ENCODE measurements at places on chromosomes 16 and 17.
A peak's percentile ranks its signal among the peaks of the same experiment; 100 is the strongest.

DNA sequence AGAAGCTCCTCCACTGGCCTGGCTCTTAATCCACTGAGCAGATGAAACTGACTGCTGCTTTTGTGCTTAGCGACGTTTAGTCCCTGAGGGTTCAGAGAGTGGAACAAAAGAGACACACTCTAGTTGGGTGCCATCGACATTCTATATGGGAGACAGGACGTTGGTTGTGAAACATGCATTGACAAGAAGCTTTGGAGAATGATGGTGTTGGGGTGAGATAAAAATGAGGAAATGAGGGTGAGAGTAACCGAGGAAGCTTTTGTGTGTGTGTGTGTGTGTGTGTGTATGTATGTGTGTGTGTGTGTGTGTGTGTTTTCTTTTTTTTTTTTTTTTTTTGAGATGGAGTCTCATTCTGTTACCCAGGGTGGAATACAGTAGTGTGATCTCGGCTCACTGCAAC, 89.5 kb downstream of the ABCC1 start:
- no peak for DNase-seq

DNA sequence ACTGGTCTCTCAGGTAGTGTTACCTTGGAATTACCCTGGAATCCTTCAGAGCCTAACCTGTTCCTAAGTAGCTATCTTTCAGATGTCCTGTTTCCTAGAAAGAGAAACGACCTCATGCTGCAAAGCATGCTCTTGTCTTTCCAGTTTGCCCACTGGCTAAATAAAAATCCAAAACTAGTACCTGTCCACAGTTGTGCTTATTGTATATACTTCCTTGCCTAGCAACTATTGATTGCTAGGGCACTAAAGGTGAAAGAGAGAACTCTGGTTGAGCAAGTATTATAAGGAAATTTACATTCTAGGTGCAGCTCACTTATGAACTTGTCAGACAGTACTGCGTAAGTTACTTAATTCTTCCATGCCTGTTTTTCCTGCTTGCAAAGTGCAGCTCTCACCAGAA, 38.5 kb downstream of the LIG3 start:
- no peak for DNase-seq

DNA sequence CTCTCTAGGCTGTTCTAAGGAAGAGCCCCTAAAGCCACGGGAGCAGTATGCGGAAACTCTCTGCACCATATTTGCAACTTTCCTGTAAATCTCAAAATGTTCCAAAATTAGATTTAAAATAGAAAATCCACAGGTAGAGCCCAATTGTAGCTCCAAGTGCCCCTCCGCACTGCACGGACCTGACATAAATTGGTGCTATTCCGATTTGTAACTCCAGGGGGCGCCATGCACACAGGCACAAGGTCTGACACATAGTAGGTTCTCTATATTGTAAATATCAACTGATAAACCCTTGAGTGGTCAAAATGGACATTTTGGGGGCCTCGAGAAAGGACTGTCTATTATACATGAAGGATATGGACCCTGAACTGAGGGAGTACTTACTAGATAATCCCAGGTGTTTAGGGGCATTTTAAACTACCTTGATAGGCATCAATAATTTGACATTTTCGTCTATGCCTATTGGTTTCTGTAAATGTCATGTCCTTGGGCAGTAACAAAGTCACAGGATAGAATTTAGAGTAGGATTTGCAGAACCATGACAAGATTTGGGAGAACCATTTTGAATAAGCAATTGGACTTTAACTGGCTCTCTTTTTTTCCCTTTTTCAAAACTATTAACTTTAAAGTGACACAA, 36.6 kb upstream of the TMEM132E start:
- peak; percentile 62 for DNase-seq

DNA sequence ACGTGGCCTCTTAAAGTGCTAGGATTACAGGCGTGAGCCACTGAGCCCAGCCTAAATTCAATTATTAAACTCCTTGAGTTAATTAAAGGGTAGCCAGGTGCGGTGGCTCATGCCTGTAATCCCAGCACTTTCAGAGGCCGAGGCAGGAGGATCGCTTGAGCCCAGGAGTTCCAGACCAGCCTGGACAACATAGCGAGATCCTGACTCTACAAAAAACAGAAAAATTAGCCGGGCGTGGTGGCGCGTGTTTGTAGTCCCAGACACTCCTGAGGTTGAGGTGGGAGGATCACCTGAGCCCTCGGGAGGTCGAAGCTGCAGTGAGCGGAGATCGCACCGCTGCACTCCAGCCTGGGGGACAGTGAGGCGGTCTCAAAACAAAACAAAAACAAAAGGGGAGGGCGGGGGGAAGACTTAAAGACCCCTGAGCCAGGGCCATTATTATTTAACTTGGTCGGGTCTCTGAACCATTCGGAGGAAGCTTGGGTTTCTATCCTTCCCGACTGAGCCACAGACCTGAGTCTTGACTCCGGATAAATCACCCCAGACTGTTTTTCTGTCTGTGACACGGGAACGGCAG, 19.5 kb downstream of the BCL7C start:
- DNase-seq = no peak

GRCh38 chr16:50373345-50373701, 4.5 kb upstream of the BRD7 start:
- no peak for DNase-seq

DNA sequence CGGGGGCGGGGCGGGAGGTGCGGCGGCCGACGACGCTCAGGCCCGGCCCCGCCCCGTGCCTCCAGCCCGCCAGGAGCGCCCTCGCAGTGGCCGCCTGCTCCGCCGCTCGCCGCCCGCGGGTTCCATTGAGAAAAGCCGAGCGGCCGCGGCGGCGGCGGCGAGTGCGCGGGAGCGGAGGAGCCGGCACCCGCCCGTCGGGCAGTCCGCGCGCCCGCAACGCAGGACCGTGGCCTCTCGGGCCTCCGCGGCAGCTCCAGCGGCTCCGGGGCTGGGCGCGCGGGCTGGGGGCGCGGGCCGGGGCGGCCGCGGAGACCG, at the start of gene ZFPM1:
ZFPM1 (plus strand) TSS at position 64 of the 315 bp plus-strand sequence. CDS start 359 bp downstream, outside the sequence.
- DNase-seq = no peak

DNA sequence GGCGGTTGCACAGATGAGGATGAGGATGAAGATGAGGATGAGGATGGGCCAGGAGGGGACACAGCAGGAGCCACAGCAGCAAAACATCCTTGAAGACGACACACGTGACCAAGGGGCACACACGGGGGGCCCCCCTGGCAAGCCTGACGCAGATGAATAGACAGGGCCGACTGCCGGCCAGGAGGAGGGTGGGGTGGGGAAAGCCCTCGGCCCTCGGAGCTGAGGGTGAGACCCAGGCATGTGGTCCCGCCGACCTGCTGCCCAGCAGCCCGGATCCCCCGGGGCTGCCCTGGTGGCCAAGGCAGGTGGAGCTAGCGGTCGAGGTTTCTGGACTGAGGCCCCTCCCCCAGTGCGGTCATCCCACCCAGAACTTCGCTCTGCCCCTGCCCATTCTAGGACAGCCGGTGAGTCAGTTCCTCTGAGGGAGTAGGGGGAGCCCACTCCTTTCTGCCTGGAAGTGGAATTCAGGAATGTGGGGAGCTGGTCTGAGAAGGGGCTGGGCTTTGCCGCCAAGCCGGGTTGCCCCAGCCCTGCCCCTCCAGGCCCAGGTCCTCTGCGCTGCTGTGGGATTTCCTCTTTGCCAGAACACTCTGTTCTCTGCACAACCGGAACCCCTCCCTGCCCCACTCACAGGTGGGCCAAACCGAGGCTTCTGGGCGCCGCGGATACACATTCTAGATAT, 9.9 kb downstream of the CYGB start:
- no peak for DNase-seq

DNA sequence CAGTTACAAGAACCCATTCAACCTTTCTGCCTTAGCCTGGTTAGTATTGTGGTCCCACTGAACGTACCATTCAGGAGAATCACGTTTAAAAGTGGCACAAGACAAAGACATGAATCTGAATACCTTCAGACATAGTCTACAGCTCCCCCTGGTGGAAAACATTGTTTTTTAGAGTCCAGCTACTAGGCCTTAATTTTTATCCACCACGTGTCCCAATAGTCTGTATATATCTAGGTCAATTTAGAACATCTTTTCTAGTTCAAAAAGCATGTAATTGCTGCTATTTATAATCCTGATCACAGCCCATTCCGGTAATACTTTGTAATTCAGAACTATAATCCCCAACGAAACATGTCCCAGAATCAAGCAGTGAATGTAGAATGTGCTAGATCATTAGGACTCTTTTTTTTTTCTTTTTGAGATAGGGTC, 13.7 kb upstream of the GUCY2D start:
- peak; percentile 90 for DNase-seq

DNA sequence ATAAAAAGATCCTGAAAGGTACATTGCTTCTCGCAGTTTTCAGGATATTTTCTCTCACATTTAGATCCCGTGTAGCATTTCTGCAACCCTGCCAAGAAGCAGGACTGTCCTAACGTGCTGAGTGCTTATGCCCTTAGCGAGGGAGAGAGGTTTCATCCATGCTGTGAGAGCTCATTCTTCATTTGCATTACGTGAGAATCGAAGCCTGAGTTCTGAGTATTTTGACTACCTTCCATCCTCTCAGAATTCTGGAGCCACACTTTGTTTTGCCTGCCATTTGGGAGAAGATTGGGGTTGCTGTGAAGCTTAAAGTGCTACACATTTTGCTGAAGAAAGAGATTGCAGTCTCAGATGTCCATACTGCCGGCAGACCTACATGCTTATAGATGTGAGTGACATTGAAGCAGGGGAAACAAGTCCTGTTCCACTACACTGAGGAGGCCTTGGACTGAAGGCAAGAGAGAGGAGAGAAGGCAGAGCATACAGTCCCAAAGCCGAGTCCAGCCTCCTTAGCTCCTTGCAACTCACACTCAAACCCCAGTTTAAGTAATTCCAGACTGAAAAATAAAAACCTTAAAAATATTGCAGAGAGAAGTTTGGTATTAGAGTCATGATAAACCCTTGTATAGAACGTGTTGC, 183.0 kb downstream of the PRKCA start:
- DNase-seq = no peak

DNA sequence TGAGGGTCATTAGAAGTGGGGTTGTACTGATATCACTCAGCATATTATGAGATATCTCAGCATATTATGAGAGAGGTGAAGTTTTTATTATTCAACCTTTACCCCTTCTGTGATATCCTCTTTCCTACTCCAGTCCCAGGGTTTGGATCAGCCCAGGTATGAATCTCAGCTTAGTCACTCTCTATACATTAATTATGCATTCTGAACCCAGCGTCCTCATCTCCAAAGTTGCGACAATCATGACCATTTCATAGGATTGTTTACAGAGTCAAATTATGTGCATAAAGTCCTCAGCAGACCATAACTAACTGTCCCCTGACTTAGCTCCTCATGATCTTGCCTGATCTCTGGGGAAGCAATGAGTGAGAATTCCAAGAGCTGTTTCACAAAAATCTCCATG, 20.5 kb upstream of the BLMH start:
- DNase-seq = no peak

- DNase-seq = no peak
Observed at GRCh38 chr16:35690413-35690812, 2231.0 kb downstream of the TP53TG3F start.

GRCh38 chr17:2383628-2384167, 17.2 kb downstream of the MNT start:
- no peak for DNase-seq

DNA sequence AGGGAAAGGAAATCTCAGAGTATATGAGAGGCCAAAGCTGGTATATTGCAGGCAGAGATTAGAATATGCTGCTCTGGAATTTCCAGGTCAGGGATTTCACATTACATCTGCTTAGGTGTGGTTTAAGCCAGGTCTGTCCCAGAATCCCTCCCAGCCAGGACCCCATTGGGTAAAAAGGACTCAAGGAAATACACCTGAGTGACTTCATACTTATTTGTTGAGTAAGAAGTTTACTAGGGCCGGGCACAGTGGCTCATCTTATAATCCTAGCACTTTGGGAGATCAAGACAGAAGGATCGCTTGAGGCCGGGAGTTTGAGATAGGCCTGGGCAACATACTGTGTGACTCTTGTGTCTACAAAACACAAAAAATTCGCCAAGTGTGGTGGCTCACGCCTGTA, 7.2 kb downstream of the PIPOX start:
- no peak for DNase-seq

GRCh38 chr16:27723711-27724481, 174.0 kb downstream of the KATNIP start:
- no peak for DNase-seq

DNA sequence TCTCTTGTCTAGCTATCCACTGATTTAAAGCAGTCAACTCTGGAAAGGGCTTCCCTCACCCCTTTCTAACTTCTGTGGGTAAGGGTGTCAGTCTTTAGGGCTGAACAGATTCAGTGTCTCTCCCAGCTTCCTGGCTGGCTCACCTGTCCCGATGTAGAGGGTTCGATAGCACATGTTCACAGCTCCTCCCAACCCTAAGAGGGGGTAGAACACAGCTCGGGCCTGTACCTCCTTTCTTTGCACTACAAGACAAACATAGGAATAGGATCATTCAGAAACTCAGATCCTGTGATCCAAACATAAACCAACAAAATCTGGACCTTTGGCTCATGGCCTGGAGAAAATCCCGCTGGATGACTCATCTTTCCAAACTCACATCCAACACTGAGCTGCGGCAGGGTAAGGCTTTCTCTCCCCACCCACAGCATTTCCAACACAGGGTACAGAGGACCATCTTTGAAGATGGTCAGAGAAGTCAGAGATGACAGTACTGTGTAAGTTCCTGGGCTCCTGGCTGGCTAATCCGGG, 5.8 kb upstream of the DHRS13 start:
- no peak for DNase-seq

GRCh38 chr17:78958641-78959127, 21.0 kb downstream of the LGALS3BP start:
- DNase-seq = no peak

DNA sequence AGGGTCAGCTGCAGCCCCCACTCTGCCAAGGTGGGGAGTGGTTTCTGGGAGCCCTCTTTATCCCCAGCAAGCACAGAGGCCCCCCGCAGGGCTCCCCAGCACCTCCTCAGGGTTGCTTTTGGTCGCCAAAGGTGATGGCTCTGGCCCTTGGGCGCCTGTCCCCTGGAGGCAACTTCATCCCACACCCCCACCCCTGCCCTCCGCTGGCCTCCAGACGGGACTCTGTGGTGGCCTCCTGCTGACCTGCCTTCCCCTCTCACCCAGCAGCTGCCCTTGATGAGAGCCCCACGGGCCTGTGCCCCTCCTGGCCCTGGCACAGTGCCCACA, 7.8 kb upstream of the RHOT2 start:
- DNase-seq = no peak

- DNase-seq = no peak
Observed at GRCh38 chr17:29615048-29615385, 7.7 kb downstream of the CORO6 start.

DNA sequence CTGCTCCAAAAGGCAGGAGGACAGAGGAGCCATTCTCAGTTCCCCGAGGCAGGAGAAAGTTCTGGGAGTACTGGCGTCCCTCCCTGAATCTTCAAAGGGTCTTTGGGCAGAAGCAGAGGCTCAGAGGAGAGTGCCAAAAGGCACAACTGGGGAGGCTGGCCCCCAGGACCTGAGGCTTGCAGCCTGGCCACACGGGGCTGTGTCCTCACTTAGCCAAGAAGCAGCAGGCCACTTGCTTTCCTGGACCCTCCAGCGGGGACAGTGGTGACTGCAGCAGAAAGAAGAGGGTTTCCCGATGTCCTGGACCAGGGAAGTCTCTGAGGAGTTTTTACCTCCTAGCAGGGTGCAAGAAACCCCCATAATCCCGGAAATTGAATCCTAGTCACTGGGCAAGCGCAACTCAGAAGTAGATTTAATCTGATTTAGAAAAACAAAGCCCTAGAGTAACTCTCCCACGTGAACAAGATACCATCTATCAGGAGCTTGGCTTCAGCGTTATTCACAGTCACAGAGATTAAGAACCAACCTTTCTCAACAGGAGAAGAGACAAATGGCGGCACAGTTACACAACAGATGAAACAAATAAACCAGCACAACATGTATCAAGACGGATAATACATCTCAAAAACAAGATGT, 25.5 kb upstream of the BCO1 start:
- no peak for DNase-seq
